ENCODE measurements at places on chromosomes 4 and X.

DNA sequence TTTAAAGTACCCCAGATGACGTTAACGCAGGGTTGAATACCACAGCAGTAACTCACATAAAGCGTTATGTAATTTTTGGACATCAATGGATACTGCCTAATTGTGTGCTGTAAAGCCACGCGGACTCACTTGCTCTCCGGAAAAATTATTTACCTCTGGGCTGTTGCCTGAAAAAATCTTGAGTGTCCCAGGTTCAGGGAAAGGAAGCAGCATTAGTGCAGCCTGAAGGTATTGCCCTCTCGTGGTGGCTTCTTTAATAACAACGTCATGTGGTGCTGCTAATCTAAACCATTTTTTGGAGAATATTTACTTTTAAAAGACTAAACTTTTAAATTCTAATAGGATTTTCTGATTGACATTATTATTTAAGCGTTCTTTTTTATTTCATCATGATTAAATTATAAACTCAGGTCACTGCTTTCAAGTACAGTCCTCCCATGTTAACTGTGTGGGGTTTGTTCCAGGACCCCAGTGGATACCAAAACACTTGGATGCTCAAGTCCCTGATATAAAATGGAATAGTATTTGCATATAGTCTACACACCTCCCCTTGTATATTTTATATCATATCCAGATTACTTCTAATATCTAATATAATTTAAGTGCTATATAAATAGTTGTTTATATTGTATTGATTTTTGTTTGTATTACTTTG, 384.8 kb downstream of the FAM133A start:
- no peak for DNase-seq

DNA sequence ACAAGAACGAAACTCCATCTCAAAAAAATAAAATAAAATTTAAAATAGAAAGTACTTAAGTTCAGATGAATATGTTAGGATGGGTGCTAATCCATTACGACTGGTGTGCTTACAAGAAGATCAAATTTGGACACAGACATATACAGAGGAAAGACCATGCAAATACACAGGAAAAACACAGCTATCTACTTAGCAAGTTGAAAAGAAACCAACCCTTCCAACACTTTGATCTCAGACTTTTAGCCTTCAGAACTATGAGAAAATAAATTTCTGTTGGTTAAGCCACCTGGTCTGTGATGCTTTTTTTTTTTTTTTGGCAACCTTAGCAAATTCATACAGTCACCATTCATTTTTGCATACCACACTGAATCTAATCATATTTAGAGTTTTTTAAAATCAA, 116.5 kb downstream of the CENPC start:
- no peak for DNase-seq

- no peak for DNase-seq
These were observed 84.3 kb upstream of the SLC4A4 start for GRCh38 chr4:71254451-71255012.

- DNase-seq, result no peak
These were observed 41.5 kb upstream of the ANKRD50 start for GRCh38 chr4:124753941-124754581.

DNA sequence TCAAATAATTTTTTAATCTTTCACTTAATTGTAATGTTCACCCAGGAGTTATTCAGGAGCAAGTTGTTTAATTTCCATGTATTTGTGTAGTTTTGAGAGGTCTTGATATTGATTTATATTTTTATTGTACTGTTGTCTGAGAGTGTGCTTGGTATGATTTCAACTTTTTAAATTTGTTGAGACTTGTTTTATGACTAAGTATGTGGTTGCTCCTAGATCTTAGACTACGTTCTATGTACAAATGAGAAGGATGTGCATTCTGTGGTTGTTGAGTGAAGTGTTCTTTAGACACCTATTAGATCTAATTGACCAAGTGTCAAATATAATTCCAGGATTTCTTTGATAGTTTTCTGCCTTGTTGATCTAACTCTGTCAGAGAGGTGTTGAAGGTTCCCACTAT, 353.3 kb upstream of the GNPDA2 start:
- no peak for DNase-seq

GRCh38 chr4:76028350-76028765, 5.1 kb upstream of the CXCL10 start:
- DNase-seq, result peak; percentile 12
